GF-D8 (cell line): ENCODE measurements at places on chromosomes 1 and 21.

- DNase-seq: no peak
Observed at GRCh38 chr1:33377756-33378155, 53.1 kb downstream of the PHC2 start.

GRCh38 chr1:100671601-100672000 lies 47.9 kb upstream of the VCAM1 start:
- no peak for DNase-seq

DNA sequence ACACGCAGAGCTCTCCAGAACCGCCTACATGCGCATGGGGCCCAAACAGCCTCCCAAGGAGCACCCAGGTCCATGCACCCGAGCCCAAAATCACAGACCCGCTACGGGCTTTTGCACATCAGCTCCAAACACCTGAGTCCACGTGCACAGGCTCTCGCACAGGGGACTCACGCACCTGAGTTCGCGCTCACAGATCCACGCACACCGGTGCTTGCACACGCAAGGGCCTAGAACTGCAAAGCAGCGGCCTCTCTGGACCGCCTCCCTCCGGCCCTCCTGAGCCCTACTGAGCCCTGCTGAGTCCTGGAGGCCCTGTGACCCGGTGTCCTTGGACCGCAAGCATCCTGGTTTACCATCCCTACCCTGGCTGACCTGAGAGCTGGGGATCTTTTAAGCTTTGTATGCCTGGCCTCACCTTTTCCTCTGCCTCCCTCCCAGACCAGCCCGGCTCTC lies 8.3 kb downstream of the OLIG2 start:
- no peak for DNase-seq

- DNase-seq: no peak
Observed at GRCh38 chr1:29254346-29254745, 18.0 kb downstream of the PTPRU start.

DNA sequence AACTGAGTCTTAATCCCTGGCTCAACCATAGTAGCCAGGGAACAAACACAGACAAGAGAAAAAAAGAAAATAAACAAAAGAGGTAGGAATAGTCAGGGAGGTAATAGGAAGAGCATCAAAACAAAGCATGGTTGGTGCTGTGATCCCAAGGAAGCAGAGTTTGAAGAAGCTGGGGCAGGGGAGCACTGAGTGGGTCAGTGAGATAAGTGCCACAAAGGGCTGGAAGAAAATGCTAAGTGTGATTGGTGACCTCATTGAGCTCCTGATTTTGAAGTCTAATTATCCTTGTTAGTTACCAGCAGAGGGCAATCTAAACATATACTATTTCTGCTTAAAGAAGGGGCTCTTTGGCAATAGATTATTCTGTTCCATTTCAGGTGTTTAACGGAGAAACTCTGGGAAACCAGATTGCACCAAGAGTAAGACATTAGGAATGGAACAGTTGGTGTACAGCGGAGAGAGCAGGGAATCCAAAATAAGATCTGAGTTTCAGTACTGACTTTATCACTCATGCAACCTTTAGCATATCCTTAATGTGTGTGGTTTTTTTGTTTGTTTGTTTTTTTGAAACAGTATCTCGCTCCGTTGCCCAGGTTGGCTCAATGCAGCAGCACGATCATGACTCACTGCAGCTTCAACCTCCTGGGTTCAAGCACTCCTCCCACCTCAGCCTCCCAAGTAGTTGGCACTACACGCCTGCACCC lies 30.7 kb upstream of the KIAA1614 start:
- no peak for DNase-seq

- DNase-seq: no peak
Observed at GRCh38 chr1:145963265-145964019, 933 bp downstream of the ANKRD34A start.

DNA sequence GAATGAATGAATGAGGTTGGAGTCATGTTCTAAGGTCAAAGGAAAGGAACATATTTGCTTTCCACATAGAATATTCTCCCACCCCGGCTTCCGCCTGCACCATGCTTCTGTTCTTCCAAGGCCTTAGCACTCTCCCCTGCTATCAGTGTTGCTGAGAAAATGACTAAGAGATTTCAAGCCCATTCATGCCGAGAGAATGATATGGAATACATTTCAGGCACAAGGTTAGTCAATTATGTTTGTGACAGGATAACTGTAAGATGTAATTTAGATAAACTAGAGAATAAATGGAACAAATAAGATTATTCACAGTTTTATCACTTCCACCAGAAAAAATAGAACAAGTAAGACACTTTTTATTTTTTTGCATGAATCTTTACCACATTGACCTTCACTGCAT lies 122.6 kb downstream of the PLD5 start:
- DNase-seq: no peak
